Activated T-helper 9 cell treated with anti-CD3 and anti-CD28 coated beads, Interleukin-2, amount 50 U/mL, for 16 hours (primary cell): ENCODE measurements at places on chromosomes 12 and 14.
A peak's percentile ranks its signal among the peaks of the same experiment; 100 is the strongest.

GRCh38 chr14:50560931-50561285, 963 bp downstream of the ATL1 start:
- DNase-seq = peak; percentile 42

GRCh38 chr12:26471560-26471959, 276.2 kb downstream of the SSPN start:
- no peak for DNase-seq

- peak; percentile 18 for DNase-seq
Measured at GRCh38 chr12:21656905-21657325, 727 bp downstream of the LDHB start.

GRCh38 chr12:122980183-122981035, at the start of gene ARL6IP4:
ARL6IP4 (plus strand) TSS chr12:122980681; CDS start chr12:122981140, 459 bp downstream.
- DNase-seq = peak; percentile 53

- peak; percentile 21 for DNase-seq
Measured at GRCh38 chr12:118307069-118307954, 65.4 kb downstream of the TAOK3 start.

DNA sequence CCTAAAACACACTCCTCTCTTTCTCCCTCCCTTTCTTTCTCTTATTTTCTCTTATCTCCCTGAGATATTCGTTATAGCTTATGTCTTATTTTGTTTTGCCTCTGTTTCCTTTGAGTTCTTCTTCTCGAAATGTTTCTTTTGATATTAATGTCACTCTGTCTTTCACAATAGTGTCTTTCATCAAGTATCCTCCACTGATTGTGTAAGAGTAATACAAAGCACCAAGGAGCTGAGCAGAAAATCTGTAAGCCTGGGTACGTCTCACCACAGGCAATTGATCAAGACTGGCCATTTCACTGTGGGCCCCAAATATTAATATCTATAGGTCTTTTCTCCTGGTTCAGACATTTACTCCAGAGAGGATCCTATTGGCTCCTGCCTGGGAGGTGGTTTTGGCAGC, 4.8 kb upstream of the LYZ start:
- no peak for DNase-seq
